ENCODE measurements at places on chromosomes 11 and 22. TPM values are rescaled to one million over a fixed set of nuclear protein-coding genes. Genes with fewer than 3 reads are reported as not detected.

Gene KCNA4
- 2.0 TPM for total RNA-seq

- no peak for DNase-seq
These were observed 1563.7 kb upstream of the TENM4 start for GRCh38 chr11:81004576-81004975.

Gene CCDC87
- 0.62 TPM for total RNA-seq

- no peak for DNase-seq
These were observed 700 bp upstream of the STX3 start for GRCh38 chr11:59754494-59754858.

DNA sequence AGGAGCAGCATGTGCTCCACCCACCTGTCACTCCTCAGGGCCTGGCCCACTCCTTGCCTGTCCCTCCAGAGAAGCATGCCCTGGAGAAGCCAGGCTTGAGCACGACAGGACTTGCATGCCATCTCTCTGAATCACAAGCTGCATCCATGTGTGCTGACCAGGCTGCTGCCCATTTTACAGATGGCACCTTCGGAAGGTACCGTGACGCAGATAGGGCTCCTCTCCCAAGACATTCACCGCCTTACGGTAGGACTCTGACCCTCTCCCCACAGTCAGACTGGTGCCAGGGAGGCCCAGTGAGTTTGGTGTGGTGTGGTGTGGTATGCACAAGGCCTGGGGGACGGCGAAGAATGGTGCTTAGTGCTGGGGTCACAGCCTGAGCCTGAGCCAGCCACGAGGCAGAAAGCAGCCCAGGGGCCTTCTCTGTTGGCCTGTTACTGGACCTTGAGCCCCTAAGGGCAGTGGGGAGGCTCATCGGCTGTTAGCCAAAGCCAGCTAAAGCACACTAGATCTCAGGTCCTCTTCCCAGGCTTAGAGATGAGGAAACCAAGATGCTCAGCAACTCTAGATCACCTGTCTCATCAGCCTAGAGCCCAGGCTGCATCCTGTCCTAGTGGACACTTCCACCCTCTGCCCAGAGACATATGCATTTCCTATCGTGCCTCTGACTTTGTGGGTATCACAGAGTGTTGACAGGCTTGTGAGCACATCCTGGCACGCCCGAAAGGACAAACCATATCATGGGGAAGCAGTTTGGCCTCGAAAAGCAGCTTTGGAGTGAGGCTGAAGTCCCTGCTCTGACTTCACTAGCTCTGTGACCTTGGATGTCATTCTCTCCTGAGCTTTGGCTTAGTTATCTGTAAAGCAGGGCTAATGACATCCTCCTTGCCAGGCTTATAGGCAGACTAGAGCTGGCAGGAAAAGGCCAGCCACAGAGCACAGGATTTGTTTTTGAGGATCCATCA, 17.8 kb downstream of the CYB5R2 start:
- no peak for DNase-seq

Gene FOLR2
- 40.3 TPM for total RNA-seq

Gene SLC43A1
- total RNA-seq = 3.4 TPM

Gene TBX10
- not detected for total RNA-seq

- DNase-seq = no peak
These were observed 116.4 kb downstream of the CASP12 start for GRCh38 chr11:104781719-104782376.

- no peak for DNase-seq
These were observed 17.7 kb upstream of the PRDM10 start for GRCh38 chr11:130020323-130020722.

Gene UBQLNL
- 0.20 TPM for total RNA-seq

GRCh38 chr11:67584881-67585873, 1.6 kb downstream of the GSTP1 start:
- peak; percentile 62 for DNase-seq

DNA sequence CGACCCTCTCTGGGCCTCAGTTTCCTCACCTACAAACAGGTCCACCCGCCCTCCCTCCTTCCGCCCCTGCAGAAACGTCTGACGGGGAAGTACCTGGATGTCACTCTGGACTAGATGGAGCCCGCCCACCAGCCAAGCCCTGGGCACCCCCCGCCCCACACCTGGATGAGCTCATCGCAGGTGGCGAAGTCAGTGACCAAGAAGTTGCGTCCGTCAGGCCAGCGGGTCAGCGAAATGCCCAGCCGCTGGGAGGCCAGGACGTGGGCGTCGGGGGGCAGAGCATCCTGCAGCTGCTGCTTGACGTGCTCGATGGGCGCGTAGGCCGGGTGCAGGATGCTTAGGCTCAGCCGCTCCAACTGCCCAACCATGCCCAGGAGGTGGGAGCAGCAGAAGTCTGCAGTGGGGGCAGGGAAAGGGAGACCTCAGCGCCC, 897 bp downstream of the PNPLA5 start:
- DNase-seq = no peak

Gene PNPLA3
- not detected for total RNA-seq

DNA sequence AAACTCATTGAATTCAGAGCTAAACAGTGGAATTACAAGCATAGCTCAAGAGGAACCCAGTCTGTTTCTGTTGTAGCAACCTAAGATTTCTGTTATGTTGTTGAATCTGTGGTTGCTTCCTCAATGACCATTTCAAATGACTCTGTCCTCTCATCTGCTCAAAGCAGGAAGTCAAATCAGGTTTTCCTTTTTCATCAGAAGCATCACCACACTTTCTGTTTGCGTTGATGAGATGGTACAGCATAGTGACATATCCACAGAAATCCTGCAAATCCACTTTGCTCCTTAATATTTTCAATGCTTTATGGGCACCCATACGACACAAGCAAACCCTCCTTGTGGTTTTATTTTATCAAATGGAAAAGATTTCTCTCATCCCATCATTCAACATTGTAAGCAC, 12.6 kb upstream of the UCP2 start:
- no peak for DNase-seq

Gene ACTN3
- total RNA-seq = not detected

Gene FGF4
- not detected for total RNA-seq

- DNase-seq = peak; percentile 51
These were observed 12.9 kb downstream of the CD59 start for GRCh38 chr11:33723238-33723881.

- no peak for DNase-seq
These were observed 12.9 kb upstream of the CD3E start for GRCh38 chr11:118291477-118292135.

Gene DYNC2H1
- 8.7 TPM for total RNA-seq

GRCh38 chr22:48236261-48236660, 1473.8 kb downstream of the TBC1D22A start:
- no peak for DNase-seq

DNA sequence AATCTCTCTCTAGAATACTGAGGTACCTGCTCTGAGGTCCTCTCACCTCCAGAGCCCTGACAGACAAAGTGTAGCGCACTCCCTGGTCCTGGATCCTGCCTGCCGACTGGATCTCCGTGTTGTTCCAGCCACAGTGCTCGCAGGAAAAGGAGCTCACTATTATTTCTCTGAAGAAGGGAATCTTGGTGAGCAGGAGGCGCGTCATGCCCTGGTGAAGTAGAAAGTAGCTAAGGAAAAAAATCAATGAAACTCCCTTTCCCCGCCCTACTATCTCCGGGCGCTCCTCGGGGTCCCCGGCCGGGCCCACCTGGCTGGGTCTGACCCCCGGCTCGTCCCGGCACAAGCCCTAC, 412 bp downstream of the ZPR1 start:
- no peak for DNase-seq

DNA sequence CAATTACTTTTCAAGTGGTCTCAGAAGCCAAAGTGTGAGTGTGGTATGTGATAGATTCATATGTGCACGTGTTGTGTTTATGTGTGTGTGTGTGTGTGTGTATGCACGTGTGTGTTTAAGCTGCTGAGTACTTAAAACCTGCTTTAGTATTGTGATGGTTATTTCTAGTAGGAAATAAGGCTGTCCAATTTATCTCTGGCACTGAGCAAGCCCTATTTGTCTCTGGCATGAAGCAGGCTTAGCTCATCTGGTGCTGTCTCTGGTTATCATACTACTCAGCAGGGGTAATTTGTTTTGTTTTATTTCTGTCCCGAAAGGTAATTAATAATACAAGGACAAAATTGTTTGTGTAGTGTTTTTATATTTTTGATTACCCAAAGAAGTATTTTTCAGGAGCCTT, 333.7 kb downstream of the FAT3 start:
- no peak for DNase-seq

DNA sequence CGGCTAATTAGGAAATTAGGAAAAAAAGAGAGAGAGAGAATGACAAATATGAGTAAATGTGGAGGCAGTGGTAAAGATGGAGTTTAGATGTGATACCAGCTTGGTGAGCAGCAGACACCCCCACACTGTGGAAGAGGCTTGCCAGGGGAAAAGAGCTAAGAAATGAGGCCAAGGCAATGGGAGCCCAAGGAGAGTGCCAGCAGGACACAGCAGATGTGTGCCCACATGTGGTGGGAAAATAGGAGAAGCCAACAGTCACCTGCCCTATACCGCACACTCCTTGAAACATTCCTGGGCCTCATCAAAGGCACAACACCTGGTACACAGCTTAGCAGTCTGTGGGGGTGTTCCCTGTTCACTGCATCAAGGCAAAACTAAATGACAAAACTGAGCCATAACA, 104.9 kb downstream of the FAM76B start:
- DNase-seq = no peak

- DNase-seq = no peak
These were observed 46.2 kb downstream of the ATXN10 start for GRCh38 chr22:45717789-45718188.

Gene WT1
- 3.0 TPM for total RNA-seq

Gene PGA5
- 0.56 TPM for total RNA-seq

DNA sequence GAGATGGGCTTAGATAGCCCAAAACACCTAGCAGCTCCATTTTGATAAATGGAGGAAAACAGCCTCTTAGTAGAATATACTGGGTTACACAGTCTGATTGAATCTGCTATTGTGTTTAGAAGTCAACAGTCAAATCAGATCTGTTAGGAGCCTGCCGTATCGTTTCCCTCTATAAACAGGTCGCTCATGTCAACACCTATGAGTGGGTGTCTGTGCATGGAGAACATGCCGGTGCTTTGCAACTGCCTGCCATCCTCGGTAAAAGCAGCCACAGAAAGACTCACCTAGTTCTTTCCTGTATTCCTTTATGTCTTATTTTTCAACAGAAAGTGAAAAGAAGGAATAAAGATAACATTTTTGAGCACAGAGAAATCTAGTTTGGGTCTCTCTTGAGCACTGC, 99.4 kb downstream of the ETS1 start:
- DNase-seq = no peak

- no peak for DNase-seq
These were observed 21.5 kb downstream of the C11orf58 start for GRCh38 chr11:16759857-16760508.

DNA sequence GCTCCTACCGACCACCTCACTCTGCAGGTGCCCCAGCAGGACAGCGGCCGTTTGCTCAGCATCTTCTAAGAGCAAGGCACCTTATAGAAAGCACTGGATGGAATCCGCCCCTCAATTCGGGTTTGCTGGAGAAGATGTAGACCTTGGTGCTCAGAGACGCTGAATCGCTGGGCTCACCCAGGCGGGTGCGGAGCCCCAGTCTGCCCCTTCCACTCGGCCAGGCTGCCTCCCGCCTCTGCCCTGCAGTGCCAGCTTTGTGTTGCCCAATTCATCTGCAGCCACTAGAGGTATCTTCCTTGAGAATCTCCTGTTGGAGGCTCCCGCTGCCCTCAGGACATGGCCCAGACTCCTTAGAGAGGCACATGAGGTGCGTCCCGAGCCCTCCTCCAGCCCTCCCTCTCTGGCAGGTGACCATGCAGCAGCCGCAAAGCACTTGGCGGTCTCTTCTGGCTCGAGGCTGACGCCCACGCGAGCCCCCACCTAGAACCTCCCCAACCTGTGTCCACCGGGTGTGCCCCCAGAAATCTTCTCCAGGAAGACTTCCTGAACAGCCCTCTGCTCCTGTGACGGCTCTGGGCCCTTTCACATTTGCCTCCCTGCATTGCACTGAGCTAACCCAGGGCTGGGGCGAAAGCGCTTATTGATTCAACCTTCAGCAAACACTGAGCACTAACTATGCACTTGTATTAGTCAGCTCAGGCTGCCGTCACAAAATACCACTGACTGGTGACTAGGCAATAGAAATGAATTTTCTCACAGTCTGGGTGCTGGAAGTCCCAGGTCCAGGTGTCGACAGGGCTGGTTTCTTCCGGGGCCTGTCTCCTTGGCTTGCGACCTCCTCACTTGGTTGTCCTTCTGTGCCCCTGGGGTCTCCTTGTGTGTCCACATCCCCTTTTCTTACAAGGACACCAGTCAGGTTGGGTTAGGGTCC, 117.5 kb downstream of the WNT7B start:
- DNase-seq = no peak

Gene TCN2
- 33.4 TPM for total RNA-seq

- no peak for DNase-seq
These were observed 53.5 kb upstream of the CCDC188 start for GRCh38 chr22:20204311-20204710.

Gene SLC22A12
- total RNA-seq = not detected

GRCh38 chr11:118870396-118871343, 13.0 kb upstream of the CXCR5 start:
- DNase-seq = peak; percentile 91

- no peak for DNase-seq
These were observed 340.1 kb downstream of the NTM start for GRCh38 chr11:131710511-131710910.

Data from right cardiac atrium (tissue), 5 donors.